ENCODE measurements at places on chromosomes 2 and 18. TPM values are rescaled to one million over a fixed set of nuclear protein-coding genes. Genes with fewer than 3 reads are reported as not detected.

Gene MEP1B
- total RNA-seq = not detected

Gene POTEJ
- not detected for total RNA-seq

Gene VWA3B
- total RNA-seq = not detected

Gene STARD6
- not detected for total RNA-seq

Gene PID1
- 35.0 TPM for total RNA-seq

Gene ANKRD36B
- 32.9 TPM for total RNA-seq

Gene EHD3
- 6.6 TPM for total RNA-seq

Gene FAM110C
- not detected for total RNA-seq

Gene TWSG1
- 155 TPM for total RNA-seq

Gene XDH
- 2.0 TPM for total RNA-seq

Gene TTN
- total RNA-seq = under 0.01 TPM

Gene CDH2
- total RNA-seq = 121 TPM

Gene UGT1A5
- total RNA-seq = not detected

Gene DGUOK
- 58.0 TPM for total RNA-seq

Gene B3GNT7
- 0.14 TPM for total RNA-seq

Gene TUBA3D
- total RNA-seq = not detected

Gene CRYGD
- total RNA-seq = not detected

Gene TLK1
- 11.9 TPM for total RNA-seq

Gene ACADL
- total RNA-seq = under 0.01 TPM

Gene RESP18
- total RNA-seq = not detected

Gene RNF125
- total RNA-seq = not detected

Gene PAIP2B
- total RNA-seq = under 0.01 TPM

Gene PSMA8
- total RNA-seq = not detected

Gene UGT1A10
- 0.22 TPM for total RNA-seq

Gene CDH7
- total RNA-seq = not detected

Gene ATIC
- total RNA-seq = 27.1 TPM

Gene COLEC12
- 15.0 TPM for total RNA-seq

Gene TEX44
- total RNA-seq = not detected

Gene HEATR5B
- total RNA-seq = 36.7 TPM

Gene ZNF804A
- total RNA-seq = 5.2 TPM

Gene RIT2
- not detected for total RNA-seq

Gene UGT1A6
- total RNA-seq = not detected

Gene TM4SF20
- total RNA-seq = not detected

Gene AQP4
- not detected for total RNA-seq

Gene DYSF
- total RNA-seq = 0.43 TPM

Gene LAMA3
- total RNA-seq = 0.88 TPM

Gene IL1RL1
- total RNA-seq = 0.22 TPM

Gene SPATA3
- total RNA-seq = not detected

Gene CHST10
- 10.6 TPM for total RNA-seq

Gene MC2R
- not detected for total RNA-seq

Gene IL18R1
- 0.43 TPM for total RNA-seq

Gene INHA
- 0.22 TPM for total RNA-seq

Gene LYPD1
- total RNA-seq = 5.5 TPM
